Uterine smooth muscle cell (primary cell): ENCODE measurements at places on chromosomes 3 and 15. TPM values are rescaled to one million over a fixed set of nuclear protein-coding genes. Genes with fewer than 3 reads are reported as not detected.

Gene TNFAIP8L3
- total RNA-seq, result 8.6 and 13.0 TPM in 2 replicates

Gene PRR20G
- total RNA-seq, result not detected in 2 replicates

Gene GPR62
- total RNA-seq, result 0.12 TPM in 1 of 2 replicates, not detected in the other

Gene ZIC1
- not detected in 2 replicates for total RNA-seq

Gene SLC30A4
- total RNA-seq, result 7.1 and 11.9 TPM in 2 replicates

Gene GP9
- not detected in 2 replicates for total RNA-seq

Gene RSL24D1
- total RNA-seq, result 103 and 136 TPM in 2 replicates

Gene FILIP1L
- 15.8 and 24.0 TPM in 2 replicates for total RNA-seq

Gene BFSP2
- not detected in 2 replicates for total RNA-seq

Gene SENP8
- 2.5 and 2.7 TPM in 2 replicates for total RNA-seq

Gene FAM240A
- not detected in 2 replicates for total RNA-seq

Gene TMC3
- not detected in 2 replicates for total RNA-seq

Gene SLC12A6
- 25.0 and 29.5 TPM in 2 replicates for total RNA-seq

Gene PLSCR4
- total RNA-seq, result 7.0 and 18.1 TPM in 2 replicates

Gene CLDN1
- total RNA-seq, result 0.25 and 0.55 TPM in 2 replicates

Gene BLM
- total RNA-seq, result 1.7 and 9.7 TPM in 2 replicates

Gene RSRC1
- total RNA-seq, result 52.6 and 87.7 TPM in 2 replicates

Gene HYAL1
- total RNA-seq, result 0.50 and 0.66 TPM in 2 replicates

Gene LEKR1
- 0.37 and 1.3 TPM in 2 replicates for total RNA-seq

Gene TYRO3
- 11.0 and 14.4 TPM in 2 replicates for total RNA-seq

Gene ZIC4
- not detected in 2 replicates for total RNA-seq

Gene PSTPIP1
- total RNA-seq, result 0.11 TPM in 1 of 2 replicates, not detected in the other

Gene OR5H14
- not detected in 2 replicates for total RNA-seq

Gene SLC22A14
- under 0.01 TPM in 1 of 2 replicates, not detected in the other for total RNA-seq

Gene FGD5
- 0.11 and 0.37 TPM in 2 replicates for total RNA-seq

Gene ZKSCAN7
- 5.5 and 7.4 TPM in 2 replicates for total RNA-seq

Gene C3orf85
- not detected in 2 replicates for total RNA-seq

Gene IL12A
- 3.4 and 4.1 TPM in 2 replicates for total RNA-seq

Gene MUC4
- under 0.01 TPM in 1 of 2 replicates, not detected in the other for total RNA-seq

Gene CHCHD6
- total RNA-seq, result 15.1 and 18.5 TPM in 2 replicates

Gene TM4SF1
- 65.1 and 287 TPM in 2 replicates for total RNA-seq

Gene PLA1A
- total RNA-seq, result 0.25 and 0.33 TPM in 2 replicates

Gene CFAP20DC
- 2.9 and 7.1 TPM in 2 replicates for total RNA-seq

Gene GOLGA6L24
- not detected in 2 replicates for total RNA-seq

Gene GLDN
- 0.22 and 0.37 TPM in 2 replicates for total RNA-seq

Gene COPS2
- 77.2 and 83.7 TPM in 2 replicates for total RNA-seq

Gene ITIH1
- not detected in 2 replicates for total RNA-seq

Gene ATP11B
- total RNA-seq, result 74.8 and 86.2 TPM in 2 replicates

Gene P2RY14
- total RNA-seq, result not detected in 2 replicates

Gene DOCK3
- under 0.01 and 0.12 TPM in 2 replicates for total RNA-seq

Gene TRMT10C
- 23.9 and 33.5 TPM in 2 replicates for total RNA-seq

Gene NPAP1
- total RNA-seq, result not detected in 2 replicates

Gene CCR4
- total RNA-seq, result not detected in 2 replicates

Gene PTPRG
- total RNA-seq, result 19.3 and 27.9 TPM in 2 replicates
